ENCODE measurements at places on chromosomes 7 and 10.

DNA sequence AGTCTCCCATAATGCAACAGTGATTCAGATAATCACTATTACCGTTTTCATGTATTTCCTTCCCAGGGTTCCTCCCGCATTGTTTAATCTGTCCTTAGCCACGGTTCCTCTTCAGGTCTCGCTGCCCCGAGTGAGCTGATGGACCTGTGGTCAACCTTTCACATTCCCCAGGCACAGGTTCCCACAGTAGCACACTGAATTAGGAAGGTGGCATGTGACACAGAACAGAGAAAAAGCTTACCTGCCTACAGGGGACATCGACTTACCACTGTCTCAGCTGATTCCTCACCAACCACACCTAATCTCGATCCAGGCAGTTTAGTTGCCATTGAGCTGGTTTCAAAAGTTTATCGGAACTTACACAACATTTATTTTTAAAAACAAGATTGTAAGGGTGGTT, 72.2 kb downstream of the MTURN start:
- no peak for DNase-seq

GRCh38 chr10:127216274-127216673, 19.9 kb upstream of the INSYN2A start:
- DNase-seq: no peak

DNA sequence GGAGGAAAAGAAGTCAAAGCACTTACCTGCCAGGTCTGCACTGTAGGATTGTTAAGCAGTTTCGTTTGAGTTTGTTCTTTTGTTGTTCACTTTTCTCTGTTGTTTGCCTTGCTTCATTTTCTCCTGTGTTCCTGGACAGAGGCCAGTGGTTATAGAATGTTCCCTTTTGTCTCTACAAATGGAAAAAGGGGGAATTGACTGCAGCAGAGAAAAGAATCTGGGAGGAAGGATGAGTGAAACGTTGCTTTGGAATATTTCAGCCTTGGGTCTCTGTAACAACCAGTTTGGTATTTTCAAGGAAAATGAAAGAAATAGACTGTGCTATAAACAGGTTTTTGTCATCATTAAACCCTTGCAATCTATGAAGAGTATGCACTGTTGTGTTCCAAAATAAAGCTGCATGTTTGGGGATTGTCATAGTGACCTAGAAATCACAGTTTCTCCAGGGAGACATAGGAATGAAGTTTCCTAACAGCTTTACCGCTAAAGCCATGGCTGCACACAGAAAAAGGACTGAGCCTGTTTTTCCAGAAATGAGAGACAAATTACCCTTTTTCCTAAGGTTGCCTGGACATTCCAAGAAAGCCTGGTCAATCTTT, 60.8 kb upstream of the HABP2 start:
- DNase-seq: peak; percentile 48

- DNase-seq: no peak
Measured at GRCh38 chr7:115474137-115474536, 552.2 kb downstream of the MDFIC start.

DNA sequence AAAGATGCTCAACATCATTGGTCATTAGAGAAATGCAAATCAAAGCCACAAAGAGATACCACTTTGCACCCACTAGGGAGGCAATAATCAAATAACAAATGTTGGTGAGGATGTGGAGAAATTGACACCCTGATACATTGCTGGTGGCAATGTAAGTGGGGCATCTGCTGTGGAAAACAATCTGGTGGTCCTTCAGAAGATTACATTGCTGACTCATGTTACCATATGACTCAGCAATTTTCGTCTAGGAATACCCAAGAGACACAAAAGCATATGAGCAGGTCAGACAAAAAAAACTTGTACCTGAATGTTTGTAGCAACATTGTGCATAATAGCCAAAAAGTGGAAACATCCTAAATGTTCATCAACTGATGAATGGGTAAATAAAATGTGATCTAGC, 4.9 kb upstream of the CLDN3 start:
- DNase-seq: no peak

All from femur (tissue), 1 donor.